T-helper 2 cell treated with Interferon-gamma antibody and Interleukin-4, amounts not matched to agents 5 μg/mL and 100 μg/mL, for 36 hours (primary cell): ENCODE measurements at places on chromosomes 16 and 17.
A peak's percentile ranks its signal among the peaks of the same experiment; 100 is the strongest.

- no peak overlapping the region for H3K27ac ChIP-seq
- H3K4me1 ChIP-seq, result no peaks in the 10 kb centered on the region
- peaks cover 6% of the 10 kb centered on the region for H3K36me3 ChIP-seq
- DNase-seq, result no peak
Observed at GRCh38 chr17:75478508-75478907, 22.1 kb downstream of the TMEM94 start.

DNA sequence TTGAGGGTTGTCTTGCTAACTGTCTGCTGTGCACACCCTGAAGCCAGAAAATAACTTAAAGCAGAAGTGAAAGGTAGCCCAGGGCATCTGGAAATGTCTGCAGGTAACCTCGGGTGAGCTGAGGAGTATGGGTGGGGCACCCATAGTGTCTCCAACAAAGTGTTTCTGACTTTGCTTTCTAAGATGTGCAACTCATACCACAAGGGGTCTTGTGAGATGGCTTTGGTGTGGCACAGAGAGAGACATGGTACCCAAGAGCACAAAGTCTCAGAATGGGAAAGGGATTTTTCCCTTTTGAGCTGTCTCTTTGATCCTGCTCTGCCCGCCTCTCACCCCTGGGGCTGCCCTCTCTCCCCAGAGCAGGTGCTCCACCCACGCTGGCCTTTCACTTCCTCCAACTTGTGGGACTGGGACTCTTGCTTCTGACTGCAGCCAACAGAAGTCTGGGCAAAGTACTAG is 6.9 kb downstream of the CHD9 start:
- peak overlapping the region; percentile 71 for H3K27ac ChIP-seq
- H3K36me3 ChIP-seq, result no peaks in the 10 kb centered on the region
- H3K4me1 ChIP-seq, result peaks cover 37% of the 10 kb centered on the region
- peak; percentile 54 for DNase-seq

GRCh38 chr16:85416228-85417109 is 196.7 kb upstream of the GSE1 start:
- DNase-seq, result peak; percentile 62
- peaks cover 3% of the 10 kb centered on the region for H3K27me3 ChIP-seq
- no peak overlapping the region for H3K4me3 ChIP-seq
- H3K36me3 ChIP-seq, result no peaks in the 10 kb centered on the region
- H3K4me1 ChIP-seq, result peaks cover 3% of the 10 kb centered on the region

- peaks cover 35% of the 10 kb centered on the region for H3K4me1 ChIP-seq
- DNase-seq, result no peak
- H3K4me3 ChIP-seq, result peak overlapping the region; percentile 74
- peaks cover 42% of the 10 kb centered on the region for H3K36me3 ChIP-seq
Observed at GRCh38 chr16:31064882-31065461, 9.1 kb downstream of the ZNF668 start.

- H3K4me1 ChIP-seq, result peaks cover 6% of the 10 kb centered on the region
- no peak overlapping the region for H3K27ac ChIP-seq
- H3K27me3 ChIP-seq, result no peaks in the 10 kb centered on the region
- no peak for DNase-seq
Observed at GRCh38 chr16:81511371-81511770, 66.8 kb downstream of the CMIP start.

DNA sequence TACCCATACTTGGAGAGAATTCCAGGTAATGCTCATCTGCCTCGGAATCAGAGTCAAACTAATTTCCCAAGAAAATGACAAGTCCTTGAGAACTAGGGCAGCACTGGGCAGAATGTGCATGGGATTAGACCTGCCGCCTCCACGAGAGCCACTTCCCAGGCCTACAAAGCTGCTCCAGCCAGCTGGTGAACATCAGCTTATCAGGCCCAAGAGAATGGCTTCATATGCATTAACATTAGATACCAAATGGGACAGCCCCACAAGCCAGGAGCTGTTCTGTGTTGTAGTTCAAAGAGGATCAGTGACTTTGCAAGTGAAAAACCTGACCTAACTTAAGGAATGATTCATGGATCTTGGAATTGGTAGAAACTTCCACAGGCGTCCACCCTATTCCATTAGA is 203.3 kb downstream of the CYLD start:
- no peaks in the 10 kb centered on the region for H3K36me3 ChIP-seq
- no peaks in the 10 kb centered on the region for H3K27me3 ChIP-seq
- no peaks in the 10 kb centered on the region for H3K4me1 ChIP-seq
- no peak for DNase-seq
- H3K27ac ChIP-seq, result no peak overlapping the region
- H3K4me3 ChIP-seq, result no peak overlapping the region

- no peaks in the 10 kb centered on the region for H3K36me3 ChIP-seq
- no peak overlapping the region for H3K27ac ChIP-seq
- no peak for DNase-seq
- no peak overlapping the region for H3K4me3 ChIP-seq
Observed at GRCh38 chr17:51869387-51869786, 289.1 kb downstream of the CA10 start.

DNA sequence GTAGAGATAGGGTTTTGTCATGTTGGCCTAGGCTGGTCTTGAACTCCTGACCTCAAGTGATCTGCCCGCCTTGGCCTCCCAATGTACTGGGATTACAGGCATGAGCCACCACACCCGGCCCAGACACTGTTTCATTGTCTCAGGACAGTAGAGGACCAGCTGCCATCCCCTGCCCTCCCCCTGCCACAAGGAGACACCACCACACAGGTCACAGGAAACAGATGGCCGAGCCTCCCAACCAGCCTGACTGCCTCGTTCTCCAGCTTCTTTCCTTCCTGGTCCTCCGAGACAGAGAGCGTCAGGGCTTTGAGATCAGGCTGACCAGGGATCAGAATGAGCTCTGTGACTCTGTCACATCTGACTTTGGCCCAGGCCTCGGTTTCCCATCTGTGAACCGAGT is 20.8 kb upstream of the RNPS1 start:
- no peak overlapping the region for H3K27ac ChIP-seq
- no peaks in the 10 kb centered on the region for H3K4me1 ChIP-seq
- H3K27me3 ChIP-seq, result no peaks in the 10 kb centered on the region
- DNase-seq, result no peak
- no peaks in the 10 kb centered on the region for H3K36me3 ChIP-seq
- no peak overlapping the region for H3K4me3 ChIP-seq

GRCh38 chr17:79652999-79653643 is 42.3 kb upstream of the RBFOX3 start:
- DNase-seq, result no peak
- no peak overlapping the region for H3K27ac ChIP-seq
- H3K4me1 ChIP-seq, result no peaks in the 10 kb centered on the region
- no peaks in the 10 kb centered on the region for H3K36me3 ChIP-seq
- H3K27me3 ChIP-seq, result peaks cover 5% of the 10 kb centered on the region

DNA sequence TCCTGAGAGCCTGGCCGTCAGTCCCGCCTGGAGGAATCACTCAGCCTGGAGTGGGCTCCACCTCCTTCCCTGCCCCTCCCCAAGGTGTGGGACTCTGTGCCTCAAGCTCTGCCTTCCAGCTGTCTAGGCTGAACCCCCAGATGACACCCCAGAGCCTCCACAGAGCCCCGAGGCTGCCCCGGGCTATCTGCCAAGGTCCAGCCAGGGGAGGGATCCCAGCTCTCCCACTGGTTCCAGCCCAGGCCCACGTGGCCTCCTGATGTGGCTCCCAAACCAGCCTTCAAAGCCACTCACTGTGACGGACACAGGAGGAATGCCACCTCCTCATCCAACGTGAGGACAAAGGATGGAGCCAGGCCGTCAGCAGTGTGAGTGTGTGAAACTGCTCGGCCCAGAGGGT is 45.6 kb upstream of the ENPP7 start:
- H3K27ac ChIP-seq, result no peak overlapping the region
- H3K4me1 ChIP-seq, result no peaks in the 10 kb centered on the region
- H3K4me3 ChIP-seq, result no peak overlapping the region
- no peak for DNase-seq
- H3K27me3 ChIP-seq, result no peaks in the 10 kb centered on the region
- H3K36me3 ChIP-seq, result no peaks in the 10 kb centered on the region

GRCh38 chr17:51050291-51051033 is 70.2 kb downstream of the SPAG9 start:
- H3K4me1 ChIP-seq, result peaks cover 3% of the 10 kb centered on the region
- DNase-seq, result no peak

DNA sequence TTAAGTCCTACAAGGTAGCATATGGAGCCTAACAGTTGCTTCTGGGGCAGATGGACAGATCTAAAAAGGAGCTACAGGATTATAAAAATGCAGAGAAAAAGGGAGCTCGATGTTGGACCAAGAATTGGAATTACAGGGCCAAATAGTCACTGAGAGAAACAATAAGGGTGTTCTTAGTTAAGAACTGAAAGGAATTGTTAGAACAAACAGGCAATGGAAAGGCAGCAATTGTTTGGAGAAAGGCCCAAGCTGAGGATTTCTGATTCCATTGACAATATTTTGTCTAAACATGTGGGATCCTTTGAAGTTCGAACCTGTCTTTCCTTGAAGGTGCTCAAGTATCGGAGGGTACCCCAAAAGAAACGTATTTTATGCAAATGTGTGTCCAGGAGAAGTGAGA is 513.6 kb upstream of the CDH8 start:
- no peaks in the 10 kb centered on the region for H3K36me3 ChIP-seq
- H3K27me3 ChIP-seq, result no peaks in the 10 kb centered on the region
- no peak overlapping the region for H3K27ac ChIP-seq
- no peak for DNase-seq

GRCh38 chr17:66941249-66941648 is 23.3 kb upstream of the CACNG4 start:
- H3K4me3 ChIP-seq, result no peak overlapping the region
- no peak for DNase-seq
- H3K27ac ChIP-seq, result no peak overlapping the region
- H3K27me3 ChIP-seq, result peaks cover 38% of the 10 kb centered on the region
- peaks cover 5% of the 10 kb centered on the region for H3K4me1 ChIP-seq

DNA sequence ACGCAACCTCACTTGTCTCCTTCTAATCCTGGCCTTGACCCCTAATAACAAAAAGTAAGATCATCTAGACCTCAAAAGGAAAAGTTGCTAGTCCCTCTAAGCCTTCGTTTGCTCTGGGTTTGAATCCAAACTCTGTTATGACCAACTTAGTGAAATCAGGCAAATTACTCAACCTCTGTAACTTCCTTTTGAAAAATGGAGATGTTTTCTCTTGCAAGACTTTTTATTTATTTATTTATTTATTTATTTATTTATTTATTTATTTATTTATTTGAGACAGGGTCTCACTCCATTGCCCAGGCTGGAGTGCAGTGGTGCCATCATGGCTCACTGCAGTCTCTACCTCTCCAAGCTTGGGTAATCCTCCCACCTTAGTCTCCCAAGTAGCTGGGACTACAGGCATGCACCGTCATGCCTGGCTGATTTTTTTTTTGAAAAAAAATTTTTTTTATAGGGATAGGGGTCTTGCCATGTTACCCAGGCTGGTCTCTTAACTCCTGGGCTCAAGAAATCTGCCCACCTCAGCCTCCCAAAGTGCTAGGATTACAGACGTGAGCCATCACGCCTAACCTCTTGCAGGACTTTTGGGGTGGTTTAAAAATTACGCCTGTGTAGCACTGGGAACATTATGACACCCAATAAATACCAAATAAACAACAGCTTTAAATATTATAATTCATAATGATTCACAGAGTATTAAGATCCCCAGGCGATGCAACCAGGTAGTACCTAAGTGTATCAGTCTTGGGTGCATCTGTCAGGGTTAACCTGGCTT is 63.4 kb downstream of the PITPNC1 start:
- H3K36me3 ChIP-seq, result peaks cover 20% of the 10 kb centered on the region
- H3K4me3 ChIP-seq, result peak overlapping the region; percentile 78
- DNase-seq, result no peak
- peak overlapping the region; percentile 96 for H3K27ac ChIP-seq
